ENCODE measurements at places on chromosomes 11 and 22.

DNA sequence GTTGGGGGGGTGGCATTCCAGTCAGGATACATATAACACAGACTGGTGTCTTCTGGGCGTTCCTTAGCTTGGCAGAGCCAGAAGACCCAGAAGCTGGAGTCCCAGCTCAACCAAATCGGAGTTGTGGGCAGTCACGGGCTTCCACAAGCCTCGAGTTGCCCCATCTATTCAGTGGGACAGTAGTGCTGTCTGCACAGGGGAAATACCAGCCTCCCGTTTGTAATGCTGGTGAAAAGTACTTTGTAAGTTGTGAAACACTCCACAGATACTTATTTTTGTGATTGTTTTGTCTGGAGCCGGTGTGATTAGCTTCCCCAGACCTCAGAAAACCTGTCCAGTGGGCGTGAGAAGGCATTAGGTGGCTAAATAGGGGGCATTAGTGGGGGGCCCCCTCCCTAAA lies 13.6 kb downstream of the DGKZ start:
- no peak for DNase-seq

- no peak for DNase-seq
Measured at GRCh38 chr11:126926376-126926791, 74.2 kb downstream of the KIRREL3 start.

DNA sequence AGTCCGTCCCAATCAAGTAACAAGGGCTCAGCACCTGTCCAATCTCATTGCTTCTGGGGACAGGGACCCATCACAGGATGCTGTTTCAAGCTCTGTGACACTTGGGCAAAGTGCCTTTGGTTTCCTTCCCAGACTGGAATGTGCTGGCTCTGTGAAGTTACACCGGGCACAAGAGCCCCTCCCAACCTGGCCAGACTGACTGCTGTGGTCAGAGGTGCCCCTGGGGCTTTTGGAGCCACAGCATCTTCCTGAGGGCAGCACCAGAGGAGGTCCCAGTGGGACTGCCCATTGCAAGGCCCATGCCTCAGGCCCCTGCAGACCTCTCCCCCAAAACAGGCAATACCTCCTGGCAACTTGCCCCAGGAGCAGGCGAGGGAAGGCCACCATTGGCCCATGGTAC lies 155.2 kb upstream of the GRK3 start:
- no peak for DNase-seq

GRCh38 chr22:46150655-46151477 lies 540 bp downstream of the PPARA start:
- DNase-seq = no peak

GRCh38 chr11:3983101-3983500 lies 111.5 kb upstream of the RRM1 start:
- DNase-seq = no peak

DNA sequence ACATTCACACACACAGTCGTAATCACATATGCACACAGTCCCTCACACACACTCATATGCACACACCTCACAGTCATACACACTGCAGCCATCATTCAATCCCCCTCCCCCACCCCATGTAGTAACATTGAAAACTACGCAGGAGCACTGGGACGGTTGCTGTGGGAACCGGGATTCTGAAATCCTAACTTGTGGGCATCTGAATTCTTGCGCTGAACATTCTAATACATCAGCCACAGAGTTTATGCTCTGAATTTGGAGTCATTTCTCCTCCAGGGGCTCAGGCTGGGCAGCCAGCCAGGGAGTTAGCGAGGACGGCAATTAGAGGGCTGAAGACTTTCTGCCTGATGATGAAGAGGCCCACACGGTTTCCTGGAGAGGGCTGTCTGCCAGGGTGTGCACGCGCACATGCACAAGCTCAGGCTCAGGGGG lies 32.7 kb downstream of the CD6 start:
- DNase-seq = no peak

DNA sequence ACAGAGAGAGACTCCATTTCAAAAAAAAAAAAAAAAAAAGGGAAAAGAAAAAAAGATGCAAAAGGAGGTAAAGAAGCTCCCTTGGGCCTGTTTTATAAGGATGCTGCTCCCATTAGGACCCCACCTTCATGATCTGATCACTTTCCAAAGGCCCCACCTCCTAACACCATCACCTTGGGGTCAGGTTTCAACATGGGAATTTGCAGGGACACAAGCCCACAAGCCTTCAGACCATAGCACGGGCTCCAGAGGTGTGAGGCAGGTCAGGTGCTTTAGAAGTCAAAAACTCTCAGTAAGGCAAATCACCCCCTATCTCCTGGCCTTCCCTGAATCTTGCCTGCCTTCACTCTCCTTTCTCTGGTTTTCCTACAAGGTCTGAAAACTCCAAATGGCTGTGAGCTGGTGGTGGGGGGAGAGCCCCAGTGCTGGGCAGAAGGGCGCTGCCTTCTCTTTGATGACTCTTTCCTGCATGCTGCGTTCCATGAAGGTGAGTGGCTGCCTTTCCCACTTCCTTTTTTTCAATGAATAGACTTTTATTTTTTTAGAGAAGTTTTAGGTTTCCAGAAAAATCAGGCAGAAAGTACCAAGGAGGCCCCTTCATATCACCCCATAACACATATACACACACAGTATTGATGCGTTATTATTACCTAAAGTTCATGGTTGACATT lies 13.2 kb downstream of the ASPHD2 start:
- DNase-seq = no peak
